ENCODE measurements at places on chromosomes 2 and 18. TPM values are rescaled to one million over a fixed set of nuclear protein-coding genes. Genes with fewer than 3 reads are reported as not detected.

DNA sequence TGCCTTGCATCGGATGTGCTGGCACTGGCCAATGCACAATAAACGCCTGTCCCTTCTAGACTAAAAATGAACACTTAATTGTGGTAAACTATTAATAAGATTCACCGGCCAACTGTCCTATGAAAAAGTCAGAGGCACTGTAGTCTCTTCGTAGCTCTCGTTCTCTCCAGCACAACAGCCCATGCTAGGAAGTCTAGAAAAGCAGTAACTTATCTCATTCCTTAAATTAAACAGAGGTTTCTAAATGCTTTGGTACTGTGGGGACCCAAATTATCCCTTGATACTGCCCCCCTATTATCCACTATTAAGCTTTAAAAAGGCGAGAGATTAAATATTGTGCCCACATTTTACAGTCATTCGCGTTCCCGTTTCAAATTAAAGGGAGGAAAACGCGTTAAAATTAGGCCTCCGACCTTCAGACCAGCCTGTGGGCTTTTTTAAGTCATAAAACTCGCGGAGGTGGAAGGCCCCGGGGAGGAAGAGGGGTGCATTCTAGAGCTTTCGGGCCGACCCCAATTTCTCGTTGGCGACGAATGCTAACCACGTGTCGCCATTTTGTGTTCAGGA, 1.5 kb upstream of the PCBP1 start:
- no peak for DNase-seq

- no peak for DNase-seq
These were observed 258.1 kb downstream of the ALK start for GRCh38 chr2:29663268-29663667.

DNA sequence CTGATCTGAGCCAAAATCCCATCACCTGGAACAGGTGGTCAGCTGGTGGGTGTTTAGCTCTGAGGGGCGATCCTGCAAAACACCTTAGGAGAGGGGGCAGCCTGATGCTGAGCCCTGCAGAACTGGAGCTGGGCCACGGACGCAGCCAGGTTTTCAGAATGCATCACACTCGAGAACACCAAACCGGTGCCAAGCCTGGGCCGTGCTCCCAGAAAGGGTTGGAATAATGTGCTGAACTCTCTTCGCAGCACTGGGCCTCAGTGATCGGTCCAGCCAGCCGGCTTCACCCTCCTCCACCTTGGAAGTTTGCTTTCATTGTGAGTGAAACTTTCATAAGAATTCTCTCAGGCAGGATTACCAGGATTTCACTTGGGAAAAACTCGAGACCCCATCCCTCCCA, 56.5 kb upstream of the TTC39C start:
- DNase-seq, result no peak

DNA sequence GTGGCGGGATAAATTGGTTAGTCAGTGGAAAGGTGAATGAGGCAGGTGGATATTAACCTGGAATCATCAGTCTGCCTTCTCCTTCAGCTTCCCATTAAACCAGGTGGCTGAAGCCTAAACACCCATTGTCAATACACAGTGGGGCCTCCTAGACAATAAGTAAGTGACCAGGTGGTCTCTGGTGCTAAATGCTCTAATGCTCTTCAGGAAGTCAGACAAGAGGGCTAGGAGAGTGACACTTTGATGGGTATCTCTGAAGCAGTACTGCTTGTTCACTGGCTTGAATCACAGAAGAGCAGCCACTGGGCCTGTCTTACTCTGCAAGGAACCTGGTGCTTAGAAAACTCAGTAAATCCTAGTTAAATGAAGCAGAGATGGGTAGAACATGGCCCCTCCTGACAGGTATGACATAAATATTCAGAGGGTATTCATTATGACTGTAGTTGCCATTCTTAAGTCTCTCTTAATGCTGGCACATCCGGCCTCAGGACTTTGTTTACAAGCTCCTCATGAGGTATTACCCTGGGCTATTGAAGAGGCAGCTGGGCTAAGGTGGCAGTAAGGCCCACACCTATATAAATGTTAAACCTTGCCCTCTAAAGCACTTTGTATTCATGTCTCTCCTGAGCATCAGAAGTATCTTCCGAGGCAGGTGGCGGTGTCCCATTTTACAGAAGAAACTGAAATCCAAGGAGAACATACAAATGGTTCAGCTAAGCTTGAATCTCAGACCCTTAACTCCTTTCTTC, 104.9 kb downstream of the NCK2 start:
- no peak for DNase-seq

DNA sequence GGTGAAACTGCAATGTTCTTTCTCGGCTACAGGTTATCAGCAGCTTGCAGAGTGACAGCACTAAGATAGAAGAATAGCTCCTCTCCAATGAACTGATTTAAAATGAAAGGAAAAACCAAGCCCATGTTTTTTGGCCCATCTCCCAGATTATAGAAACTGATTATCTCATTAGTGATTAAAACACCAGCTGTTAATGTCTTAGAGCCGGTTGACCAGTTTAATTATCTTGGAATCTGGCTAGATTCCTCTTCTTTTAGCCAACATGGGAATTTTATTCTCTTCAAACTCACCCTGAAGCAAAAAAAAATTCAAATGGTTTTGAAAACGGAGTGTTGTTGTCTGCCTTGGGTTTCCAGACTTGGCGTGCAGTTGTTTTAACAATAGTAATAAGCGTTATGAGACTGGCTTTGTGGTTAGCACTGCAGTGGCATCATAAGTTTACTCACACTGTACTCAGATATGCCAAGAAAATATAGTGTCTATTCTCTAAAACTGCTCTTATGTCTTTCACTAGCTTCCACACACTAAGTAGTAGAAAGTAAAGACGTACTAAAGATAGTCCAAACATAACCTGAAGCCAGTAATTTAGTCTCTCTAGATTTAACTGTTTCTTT, 665.3 kb downstream of the STK39 start:
- DNase-seq, result no peak

DNA sequence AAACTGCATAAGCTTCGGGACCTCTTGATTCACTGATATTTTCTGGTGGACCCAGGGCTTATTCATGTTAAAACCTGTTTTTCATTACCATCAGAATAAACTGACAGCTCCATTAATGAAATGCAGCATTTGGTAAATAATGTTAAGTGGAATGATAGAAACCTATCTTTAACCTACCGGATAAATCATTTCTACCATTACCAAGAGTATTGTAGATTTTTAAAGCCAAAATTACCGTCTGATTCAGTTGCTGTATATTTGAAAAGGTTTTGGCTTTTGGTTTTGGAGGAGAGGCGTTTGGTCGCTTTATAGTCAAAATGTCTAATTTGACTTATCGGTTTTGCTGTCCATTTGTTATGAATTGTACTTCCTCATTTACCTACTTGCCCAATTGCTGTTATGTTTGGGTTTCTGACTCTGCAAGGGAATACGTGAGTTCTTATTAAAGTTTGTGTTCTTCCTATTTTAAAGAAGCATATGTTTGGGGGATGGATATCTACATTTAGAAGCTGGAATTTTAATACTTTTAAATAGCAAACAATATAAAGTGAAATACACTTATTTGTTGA, 1.0 kb upstream of the CUL3 start:
- DNase-seq, result no peak

DNA sequence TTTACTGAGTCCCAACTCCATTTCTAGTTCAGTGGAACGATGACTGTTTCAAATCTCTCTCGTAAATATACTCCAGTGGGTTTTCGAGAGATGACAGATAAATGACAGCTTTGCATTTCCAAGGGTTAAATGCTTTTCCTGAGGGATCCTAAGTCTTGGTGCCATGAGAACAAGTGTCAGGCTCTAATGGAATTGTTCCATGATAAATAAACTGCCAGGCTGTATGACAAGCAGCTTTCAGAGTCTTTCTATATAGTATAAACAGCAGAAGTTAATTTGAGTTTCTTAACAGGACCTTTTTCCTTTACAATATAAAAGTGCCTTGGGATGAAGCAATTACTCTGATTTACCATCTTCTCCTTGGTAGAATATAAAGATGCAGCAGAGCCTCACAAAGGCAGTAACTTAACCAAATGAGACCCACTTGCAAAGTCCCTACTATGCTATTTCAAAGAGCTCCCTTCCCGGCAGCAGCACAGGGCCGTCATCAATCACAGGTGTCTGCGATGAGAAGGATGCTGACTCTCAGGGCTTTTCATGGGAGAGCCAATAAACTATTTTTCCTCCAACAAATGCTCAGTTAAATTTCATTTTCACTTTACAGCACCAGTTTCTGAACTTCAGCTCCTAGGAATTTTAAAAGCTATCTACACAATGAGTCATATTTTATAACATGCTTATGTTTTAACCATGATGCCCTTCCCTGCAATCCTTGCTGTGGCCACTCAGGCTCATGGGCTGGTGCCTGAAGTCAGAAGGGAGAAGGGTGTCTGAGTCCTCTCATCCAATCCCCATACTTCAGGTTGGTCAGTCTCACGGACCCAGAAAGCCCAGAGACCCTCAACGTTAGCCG, 123.8 kb downstream of the AFF3 start:
- no peak for DNase-seq

DNA sequence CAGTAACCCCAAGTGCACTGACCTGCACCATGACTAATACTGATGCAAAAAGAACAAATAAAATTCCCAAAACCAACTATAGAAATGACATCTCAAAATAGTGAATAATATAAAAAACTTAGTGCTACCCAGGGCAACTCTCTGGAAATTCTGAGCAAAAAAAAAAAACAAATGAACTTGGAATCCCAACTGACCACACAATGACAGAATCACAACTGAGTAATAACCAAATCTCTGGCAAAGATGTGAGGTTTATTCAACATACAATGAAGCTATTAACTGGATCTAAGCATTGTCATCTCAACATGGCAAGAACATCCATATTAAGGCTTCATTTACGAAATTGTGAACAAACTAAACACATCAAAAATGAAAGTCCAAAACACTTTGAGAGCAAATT, 22.7 kb downstream of the EXOC6B start:
- DNase-seq, result no peak

- no peak for DNase-seq
These were observed 109.4 kb downstream of the CALCRL start for GRCh38 chr2:187338679-187339121.

- no peak for DNase-seq
These were observed 134.7 kb upstream of the CDH20 start for GRCh38 chr18:61198486-61198885.

GRCh38 chr18:77173275-77174030, 40.9 kb upstream of the MBP start:
- no peak for DNase-seq

DNA sequence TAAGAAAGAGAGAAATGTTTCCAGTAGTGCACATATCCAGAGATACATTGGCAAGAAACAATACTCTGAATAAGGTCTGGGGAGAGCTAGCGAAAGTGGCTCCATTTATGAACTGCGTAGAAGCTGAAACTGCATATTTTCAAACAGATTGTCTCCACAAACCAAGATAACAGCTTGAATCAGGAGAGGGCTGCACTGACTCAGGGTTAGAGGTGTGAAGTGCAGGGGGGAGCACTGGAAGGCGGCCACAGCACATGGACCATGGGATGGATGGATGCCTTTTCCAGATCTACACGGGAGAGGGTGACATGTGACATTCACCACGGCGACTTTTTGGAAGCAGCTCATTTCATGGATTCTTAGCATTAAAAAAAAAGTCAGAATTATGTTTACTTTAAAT, 729.4 kb downstream of the RNF144A start:
- no peak for DNase-seq

- no peak for DNase-seq
These were observed 111.2 kb upstream of the CD226 start for GRCh38 chr18:70058916-70059315.

DNA sequence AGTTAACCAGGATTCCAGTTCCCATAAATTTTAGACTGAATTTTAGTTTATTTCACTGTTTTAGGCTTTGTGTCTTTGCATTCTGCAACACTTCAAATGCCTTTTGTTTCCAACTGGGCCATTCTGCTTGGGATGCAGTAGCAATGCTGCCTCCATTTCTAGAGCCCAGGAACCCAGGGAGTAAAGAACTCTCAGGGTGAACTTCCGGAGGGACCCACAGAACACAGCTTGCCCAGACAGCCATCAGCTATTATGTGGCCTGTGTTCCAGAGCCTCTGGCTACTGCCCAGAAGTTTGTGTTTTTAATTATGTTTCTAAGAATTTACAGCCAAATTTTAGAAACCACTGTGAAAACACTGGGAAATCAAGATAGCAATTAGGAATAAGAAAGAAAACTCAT, 145.1 kb downstream of the TMEM163 start:
- DNase-seq, result no peak

DNA sequence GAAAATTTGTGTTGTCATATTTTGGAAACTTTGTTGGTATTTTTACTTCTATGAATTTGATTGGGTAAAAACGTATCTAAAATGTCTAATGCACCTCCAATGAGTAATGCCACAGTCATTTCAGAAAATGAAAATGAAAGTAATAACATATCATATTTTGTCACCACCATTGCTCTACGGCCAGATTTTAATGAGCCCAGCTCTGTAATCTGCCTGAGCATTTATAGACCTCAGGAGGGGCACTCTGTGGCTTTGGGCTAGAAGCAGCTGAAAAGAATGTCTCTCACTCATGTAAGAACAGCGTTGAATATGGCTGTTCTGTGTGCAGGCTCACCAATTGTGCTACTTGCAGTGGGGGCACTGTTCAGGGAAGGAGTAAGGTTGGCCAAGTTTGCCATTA, 32.7 kb upstream of the ABCA12 start:
- peak; percentile 12 for DNase-seq

STK39 gene
- total RNA-seq, result 27.3 TPM

GREB1L gene
- not detected for total RNA-seq

CAPN14 gene
- 0.61 TPM for total RNA-seq

GRB14 gene
- total RNA-seq, result not detected

PKDCC gene
- not detected for total RNA-seq

IL36G gene
- total RNA-seq, result not detected

DYSF gene
- total RNA-seq, result 0.49 TPM

RAPGEF4 gene
- not detected for total RNA-seq

OTX1 gene
- total RNA-seq, result not detected
